ENCODE measurements at places on chromosomes 6 and 20.
A peak's percentile ranks its signal among the peaks of the same experiment; 100 is the strongest.

DNA sequence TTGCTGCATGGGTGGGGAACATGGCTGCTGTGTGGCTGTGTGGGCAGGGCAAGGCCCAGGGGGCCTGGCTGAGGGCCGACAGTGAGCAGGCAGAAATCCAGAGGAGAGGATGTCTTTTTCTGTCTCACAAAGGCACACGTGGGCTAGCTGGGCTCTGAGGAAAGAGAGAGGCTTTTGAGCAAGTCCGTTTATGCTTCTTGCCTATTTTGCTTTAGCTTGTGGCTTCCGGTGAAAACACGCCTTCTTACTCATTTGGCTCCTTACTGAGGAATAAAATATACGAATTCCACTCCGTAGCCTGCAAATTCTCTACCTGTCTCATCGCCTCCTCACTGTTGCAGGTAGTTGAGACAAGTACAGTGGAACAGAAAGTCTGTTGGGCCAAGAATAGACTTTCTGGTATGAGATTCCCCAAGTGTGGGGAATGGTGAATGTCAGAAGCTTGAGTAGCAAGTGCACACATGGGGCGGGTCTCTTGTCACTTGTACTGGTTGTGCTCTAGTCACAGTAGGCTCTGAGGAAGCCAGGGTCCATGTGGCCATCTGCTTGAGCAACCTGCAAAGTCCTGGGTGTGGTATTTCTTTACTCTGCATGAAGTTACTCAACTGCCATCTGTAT is 28.4 kb downstream of the WRNIP1 start:
- no peak for DNase-seq

- peak; percentile 66 for DNase-seq
These were observed 55.5 kb downstream of the ATP9A start for GRCh38 chr20:51712501-51713212.

GRCh38 chr20:33400812-33401183 is 521 bp downstream of the CDK5RAP1 start:
- peak; percentile 63 for DNase-seq

DNA sequence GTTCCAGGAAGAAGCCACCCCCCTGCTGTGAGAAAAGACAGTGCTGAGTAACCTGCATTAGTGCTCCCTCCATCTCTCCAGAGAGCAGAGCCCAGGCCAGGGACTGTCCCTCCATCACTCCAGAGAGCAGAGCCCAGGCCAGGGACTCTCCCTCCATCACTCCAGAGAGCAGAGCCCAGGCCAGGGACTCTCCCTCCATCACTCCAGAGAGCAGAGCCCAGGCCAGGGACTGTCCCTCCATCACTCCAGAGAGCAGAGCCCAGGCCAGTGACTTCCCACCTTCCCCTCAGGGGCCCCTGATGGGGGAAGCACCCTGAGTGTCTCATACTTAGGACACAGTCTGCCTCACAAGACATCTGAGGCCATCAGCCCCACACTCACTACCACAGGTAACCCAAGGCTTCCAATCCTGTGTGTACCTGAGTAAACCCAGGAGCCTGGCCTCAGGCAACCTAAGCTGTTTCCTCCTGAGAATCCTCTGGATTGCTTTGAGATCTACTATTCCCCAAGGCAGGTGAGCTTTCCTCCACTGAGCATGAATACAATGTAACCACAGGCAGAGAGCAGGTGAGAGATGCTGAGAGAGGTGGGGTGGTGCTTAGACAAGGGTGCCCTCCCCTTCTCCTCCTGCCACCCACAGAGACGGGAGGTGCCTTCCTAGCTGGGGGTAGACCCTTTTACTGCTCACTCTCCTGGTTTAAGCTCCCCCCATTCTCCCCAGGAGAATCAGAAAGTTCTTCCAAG is 4.9 kb downstream of the TBXT start:
- no peak for DNase-seq

- no peak for DNase-seq
These were observed 470.2 kb upstream of the BTBD3 start for GRCh38 chr20:11447371-11448100.

DNA sequence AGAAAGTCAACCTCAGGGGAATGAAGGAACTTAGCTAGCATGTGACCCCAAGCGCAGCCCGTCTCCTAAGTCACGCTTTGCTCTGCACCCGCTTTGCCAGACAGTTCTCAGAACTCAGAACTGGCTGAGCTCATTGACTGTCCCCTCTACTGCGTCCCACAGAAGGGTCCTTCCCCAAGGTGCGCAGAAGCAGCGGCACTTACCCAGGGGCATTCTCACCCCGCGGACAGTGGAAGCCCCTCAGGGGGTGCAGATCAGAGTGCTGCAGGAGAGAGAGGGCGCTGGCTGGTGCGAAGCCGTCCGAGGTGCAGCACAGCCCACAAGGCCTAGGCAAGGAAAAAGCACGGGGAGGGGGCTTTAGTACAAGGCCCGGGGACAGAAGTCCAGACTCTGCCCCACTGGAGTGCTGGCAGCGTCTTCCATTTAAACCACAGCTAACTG is 807 bp downstream of the SNHG17 start:
- peak; percentile 63 for DNase-seq

DNA sequence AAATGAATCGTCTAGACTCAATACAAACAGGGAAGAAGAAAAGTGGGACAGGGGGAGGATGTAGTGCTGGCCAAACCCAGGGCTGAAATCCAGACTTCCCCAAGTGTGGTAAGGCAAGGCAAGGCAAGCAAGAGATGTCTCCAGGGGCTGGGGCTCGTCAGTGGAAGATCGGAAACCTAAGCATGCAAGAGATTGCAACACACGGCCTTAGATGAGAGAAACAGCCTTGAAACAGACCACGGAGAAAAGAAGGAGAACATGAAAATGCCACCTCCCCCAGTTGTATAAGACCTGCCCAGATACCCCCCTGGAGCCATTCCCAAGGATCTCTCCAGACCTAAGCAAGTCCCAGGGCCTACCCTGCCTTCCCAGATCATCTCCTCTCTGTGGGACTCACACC is 20.0 kb downstream of the VEGFA start:
- DNase-seq: no peak

DNA sequence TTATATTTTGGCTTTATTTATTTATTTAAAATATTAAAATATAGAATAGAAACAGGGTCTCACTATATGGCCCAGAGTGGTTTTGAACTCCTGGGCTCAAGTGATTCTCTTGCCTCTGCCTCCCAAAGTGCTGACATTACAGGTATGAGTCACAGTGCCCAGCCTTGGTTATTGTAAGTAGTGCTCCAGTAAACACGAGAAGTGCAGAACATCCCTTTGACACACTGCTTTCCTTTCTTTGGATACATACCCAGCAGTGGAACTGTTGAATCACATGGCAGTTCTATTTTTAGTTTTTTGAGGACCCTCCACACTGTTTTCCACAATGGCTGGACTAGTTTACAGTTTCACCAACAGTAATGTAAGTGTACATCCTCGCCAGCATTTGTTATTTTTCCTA is 203.9 kb downstream of the PHF3 start:
- peak; percentile 3 for DNase-seq

GRCh38 chr6:113528111-113528510 is 329.0 kb upstream of the MARCKS start:
- no peak for DNase-seq

GRCh38 chr6:150590446-150590845 is 9.2 kb upstream of the PLEKHG1 start:
- DNase-seq: no peak

GRCh38 chr20:61806314-61806713 is 259.4 kb downstream of the TAF4 start:
- no peak for DNase-seq

DNA sequence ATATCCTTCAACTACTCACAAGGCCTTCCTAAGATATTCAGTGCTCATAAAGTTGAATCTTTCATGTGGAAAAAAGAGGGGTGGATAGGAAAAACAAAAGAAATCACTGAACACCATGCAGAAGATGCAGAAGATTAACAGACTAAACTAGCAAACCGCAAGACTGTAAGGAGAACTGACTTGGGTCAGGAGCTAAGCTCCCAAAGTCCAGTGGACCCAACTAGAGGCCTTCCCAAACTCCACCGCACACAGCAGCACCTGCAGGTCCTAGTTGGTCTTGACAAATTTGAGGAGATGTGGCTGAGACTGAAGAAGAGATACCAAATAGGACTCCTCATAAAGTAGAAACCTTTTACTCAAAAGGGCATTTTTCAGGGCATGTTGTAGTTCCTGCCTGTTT is 3.3 kb downstream of the RIPK1 start:
- DNase-seq: no peak

DNA sequence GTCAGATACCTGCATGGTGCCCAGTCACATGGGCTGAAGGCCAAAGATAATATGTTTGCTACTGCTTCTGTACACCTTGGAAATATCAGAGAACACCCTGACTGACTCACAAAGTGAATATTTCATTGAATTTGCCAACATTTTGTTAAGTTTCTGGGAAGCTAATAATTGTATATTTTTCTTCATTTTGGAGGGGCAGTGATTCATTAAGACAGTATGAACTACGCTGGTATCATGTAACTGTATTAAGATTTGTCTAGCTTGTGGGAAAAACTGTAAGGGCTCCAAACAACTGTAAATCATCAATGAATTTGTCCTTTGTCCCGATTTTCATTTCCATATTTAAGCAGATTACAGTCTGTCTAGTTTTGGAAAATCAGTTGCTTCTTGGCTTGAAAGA is 102.3 kb upstream of the CCN2 start:
- no peak for DNase-seq

- DNase-seq: no peak
These were observed 64.9 kb downstream of the ADAT2 start for GRCh38 chr6:143385636-143386035.

- no peak for DNase-seq
These were observed 114.8 kb downstream of the PKHD1 start for GRCh38 chr6:51972659-51973058.

DNA sequence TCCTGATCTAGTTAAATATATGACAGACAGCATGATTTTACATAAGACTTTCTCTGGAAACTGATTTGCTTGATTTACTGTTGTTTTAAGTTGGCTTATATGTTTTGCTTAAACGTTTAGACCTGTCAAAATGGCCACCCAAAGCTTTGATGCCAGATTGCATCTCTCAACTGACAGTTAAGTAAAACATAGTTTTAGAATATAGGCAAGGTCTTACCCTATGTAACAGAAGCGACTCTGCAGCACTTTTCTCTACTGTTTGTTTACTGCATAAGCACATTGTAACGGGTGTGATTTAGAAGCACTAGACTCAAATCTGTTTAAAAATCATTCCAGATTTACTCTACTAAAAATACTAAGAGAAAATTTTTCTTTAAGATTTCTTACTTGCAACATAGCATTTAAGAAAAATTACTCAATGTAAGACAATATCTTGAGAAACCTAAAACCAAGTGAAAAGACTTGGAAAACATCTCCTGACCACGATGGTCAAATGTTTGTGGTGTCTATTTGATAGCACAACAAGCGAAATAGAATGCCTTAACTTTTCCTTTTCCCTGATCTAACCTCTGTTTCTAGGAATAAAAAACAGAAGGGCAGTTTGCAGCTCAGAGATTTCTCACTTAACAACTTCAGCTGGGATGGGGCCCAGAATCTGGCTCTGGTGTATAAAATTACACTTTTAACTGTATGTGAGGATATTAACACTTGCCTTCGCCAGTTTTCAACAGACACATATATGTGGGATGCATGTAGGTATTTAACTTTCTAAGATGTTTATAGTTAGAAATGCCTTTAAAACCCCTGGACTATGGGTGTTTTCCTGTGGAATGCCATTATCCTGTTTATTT is 47.4 kb downstream of the AIG1 start:
- DNase-seq: no peak

- no peak for DNase-seq
These were observed 2.6 kb downstream of the MCUR1 start for GRCh38 chr6:13811627-13812358.

DNA sequence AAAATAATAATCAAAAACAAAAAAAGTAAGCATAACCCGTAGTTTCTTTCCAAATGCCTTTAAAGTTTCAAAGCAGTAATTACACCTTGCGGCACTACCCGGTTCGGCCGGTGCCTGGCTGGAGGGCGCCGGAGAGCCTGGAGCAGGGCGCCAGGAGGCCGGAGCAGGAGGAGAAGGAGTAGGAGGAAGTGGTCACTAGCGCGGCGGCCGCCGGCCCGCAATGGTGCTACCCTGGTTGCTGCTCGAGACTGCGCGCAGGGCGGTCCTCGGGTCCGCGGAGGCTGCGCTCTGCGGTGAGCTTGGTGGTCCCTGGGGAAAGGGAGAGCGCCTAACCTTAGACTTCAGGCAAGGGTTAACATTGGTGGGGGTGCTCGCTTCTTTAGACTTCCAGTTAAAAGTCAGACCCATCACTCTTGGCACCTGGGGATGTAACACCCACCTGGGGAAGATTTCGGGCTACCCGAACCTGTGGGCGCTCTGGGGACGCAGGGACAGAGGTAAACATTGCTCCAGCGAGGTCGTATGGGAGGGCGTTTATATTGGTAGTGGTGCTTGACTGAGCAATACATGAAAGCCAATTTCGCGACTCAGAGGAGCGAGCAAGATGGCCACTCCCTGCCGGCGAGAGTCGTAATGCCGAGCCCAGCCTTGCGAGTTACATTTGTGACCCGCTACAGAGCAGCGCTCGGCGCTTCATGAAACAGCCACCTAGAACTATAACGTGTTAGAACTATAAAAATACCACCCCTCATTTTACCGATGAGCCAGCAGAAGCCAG is 5.8 kb upstream of the USP45 start:
- peak; percentile 90 for DNase-seq

DNA sequence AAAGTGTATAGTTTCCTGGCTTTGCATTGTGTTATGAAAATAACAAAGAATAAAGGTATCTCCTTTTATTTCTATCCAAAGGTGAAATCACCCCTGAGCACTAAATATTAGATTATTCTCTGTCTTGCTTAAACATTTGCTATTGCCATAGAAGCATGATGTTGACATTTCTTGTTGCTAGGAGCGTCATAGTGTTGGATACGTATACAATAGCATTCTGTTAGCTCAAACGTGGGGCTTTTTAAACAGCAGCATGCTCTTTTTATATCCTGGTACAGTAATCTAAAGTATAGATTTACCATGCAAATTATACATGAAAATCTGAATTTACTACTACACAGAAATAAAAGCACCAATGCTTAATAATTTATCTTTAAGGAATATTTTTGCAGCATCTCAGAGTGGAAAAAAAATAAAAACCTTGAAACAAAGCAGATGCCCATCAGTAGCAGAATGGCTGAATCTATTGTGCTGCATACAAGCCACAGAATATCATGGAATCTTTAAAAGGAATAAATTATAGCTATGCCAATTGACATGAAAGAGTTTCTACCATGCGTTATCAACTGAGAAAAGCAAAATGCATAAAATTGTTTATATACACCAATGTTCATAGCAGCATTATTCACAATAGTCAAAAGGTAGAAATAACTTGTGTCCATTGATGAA is 9.6 kb upstream of the HSF2 start:
- DNase-seq: no peak

DNA sequence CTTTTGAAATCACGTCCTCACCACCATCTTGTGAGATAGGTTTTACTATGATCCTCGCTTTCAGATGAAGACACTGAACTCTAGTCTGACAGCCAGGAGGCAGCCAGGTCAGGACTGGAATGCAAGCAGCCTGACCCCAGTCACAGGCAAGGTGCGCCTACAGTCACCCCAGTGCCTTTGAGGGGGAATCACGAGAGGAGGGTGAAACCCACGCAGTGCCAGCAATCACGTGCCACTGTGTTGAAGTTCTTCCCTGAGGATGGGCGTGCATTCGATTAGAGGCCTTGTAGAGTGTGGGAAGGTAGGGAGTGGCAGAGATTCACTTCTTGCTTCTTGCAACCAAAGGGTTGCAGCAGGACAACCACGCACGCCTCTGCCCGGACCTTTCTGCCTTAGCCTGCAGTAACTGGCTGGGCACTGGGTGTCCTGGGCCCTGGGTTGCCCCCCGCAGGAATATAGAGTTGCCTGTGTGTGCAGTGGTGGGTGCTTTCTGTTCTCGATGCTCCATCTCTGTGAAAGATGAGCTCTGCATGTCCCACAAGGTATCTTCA is 33.7 kb upstream of the IRF4 start:
- no peak for DNase-seq

Measured in RKO (cell line).